ENCODE measurements at places on chromosomes 5 and 9.

- DNase-seq, result no peak
Observed at GRCh38 chr5:179346875-179347274, 1.6 kb upstream of the ADAMTS2 start.

GRCh38 chr9:116543731-116544400 lies 143.2 kb upstream of the TRIM32 start:
- peak; percentile 29 for DNase-seq

DNA sequence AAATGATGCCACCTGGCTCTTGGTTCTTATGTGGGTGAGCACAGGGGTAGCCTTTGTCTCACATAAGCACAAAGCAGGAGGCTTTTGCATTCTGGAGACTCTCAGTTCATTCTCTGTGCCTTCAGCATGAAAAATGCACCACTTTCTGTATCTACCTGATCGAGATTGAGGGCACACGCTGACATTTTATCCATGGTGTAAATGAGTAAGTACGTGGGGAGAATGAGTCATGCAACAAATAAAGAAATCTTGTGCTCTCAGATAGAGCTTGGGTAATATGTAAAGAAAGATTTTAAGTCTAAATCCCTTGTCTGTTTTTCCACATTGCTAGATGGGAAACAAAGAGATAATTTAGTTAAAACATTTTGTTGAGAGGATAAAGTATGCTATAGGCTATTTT lies 607.2 kb upstream of the WWC1 start:
- DNase-seq, result no peak

- DNase-seq, result no peak
Observed at GRCh38 chr5:124669956-124670721, 76.3 kb downstream of the ZNF608 start.

GRCh38 chr5:32834251-32834650 lies 123.1 kb downstream of the NPR3 start:
- no peak for DNase-seq

GRCh38 chr9:114965564-114965963 lies 35.2 kb upstream of the TNFSF8 start:
- DNase-seq, result no peak

DNA sequence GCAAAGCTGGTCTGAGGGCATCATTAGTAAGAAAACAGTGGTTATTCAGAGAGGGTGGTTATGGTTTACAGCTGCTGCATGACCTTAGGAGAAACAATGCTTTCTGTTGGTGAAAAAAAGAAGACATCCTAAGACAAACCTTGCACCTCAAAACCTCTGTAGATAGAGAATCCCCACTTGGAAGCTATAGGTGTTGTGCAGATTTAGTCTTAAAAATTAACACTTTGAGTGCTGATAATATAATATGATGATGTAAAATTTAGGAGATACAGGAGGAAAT lies 1.4 kb upstream of the PTTG1 start:
- DNase-seq, result no peak

GRCh38 chr9:112757282-112757883 lies 6.8 kb downstream of the SNX30 start:
- no peak for DNase-seq

DNA sequence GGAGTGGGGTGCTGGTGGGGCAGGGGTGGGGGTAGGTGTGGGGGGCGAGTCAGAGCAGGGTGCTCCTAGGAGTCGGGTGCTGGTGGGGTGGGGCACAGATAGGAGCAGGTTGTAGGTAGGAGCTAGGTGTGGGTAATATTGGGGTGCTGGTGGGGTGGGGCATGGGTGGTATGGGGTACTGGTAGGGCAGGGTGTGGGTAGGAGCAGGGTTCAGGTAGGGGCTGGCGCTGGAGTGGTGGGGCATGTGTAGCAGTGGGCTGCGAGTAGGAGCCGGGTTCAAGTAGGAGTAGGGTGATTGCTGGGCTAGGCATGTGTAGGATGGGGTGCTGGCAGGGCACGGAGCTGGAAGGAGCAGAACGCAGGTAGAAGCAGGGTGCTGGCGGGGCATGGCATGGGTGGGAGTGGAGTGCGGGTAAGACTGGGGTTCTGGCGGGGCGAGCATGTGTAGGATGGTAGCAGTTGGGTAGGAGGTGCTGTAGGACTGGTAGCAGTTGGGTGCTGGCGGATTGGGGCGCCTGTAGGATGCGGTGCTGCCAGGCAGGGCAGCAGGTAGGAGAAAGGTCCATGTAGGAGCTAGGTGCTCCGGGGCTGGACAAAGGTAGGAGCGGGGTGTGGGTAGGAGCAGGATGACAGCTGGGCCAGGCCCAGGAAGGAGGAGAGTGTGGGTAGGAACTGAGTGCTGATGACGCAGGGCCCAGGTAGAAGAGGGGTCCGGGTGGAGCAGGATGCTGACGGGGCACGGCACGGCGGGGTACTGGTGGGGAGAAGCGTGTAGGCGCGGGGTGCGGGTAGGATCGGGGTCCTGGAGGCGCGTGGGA lies 105.5 kb upstream of the SIMC1 start:
- no peak for DNase-seq

DNA sequence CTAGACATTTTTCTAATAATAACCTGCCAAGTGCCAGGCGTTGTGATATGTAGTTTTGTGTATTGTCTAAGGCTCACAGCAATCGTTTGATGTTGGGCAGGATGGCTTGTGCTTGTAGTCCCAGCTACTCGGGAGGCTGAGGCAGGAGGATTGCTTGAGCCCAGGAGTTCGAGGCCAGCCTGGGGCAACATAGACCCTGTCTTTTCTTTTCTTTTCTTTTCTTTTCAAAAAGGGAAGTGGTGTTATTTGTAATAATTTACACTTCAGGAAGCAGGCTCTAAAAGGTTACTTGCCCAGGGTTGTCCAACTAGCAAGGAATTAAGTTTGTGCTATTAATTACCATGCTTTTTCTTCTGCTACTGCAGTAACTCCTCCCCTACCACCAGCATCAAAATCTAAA lies 3.2 kb downstream of the ZNF131 start:
- DNase-seq, result no peak

DNA sequence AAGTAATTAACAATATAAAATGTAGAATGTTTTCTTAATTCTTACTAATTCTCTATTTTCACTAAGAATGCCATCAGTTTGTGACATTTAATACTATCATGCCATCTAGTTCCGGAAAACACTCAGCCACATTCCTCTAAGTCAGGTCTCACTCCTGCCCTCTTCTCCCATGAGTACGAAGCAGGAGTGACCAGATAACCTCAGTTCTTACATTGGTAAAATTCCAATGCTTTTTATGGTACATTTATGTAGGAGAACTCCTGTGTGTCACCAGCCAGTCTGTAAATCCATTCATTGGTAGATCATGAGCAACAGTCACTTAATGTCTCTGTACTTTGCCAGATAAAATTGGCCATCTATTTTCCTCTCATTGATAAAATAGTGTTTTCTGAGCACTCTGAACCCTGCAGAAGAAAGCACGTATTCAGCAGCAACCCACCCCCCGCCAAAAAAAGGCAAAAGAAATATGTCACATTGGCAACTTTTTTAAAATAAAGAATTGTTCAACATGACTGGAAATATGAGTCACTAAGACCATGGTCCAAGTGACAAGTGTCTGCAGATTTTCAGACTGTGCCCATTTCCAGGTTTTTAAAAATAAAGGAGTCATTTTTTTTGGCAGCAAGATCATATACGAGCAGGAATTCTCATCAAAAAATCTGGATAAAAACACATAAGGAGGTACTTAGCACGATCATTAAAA lies 11.8 kb downstream of the GLIS3 start:
- no peak for DNase-seq

DNA sequence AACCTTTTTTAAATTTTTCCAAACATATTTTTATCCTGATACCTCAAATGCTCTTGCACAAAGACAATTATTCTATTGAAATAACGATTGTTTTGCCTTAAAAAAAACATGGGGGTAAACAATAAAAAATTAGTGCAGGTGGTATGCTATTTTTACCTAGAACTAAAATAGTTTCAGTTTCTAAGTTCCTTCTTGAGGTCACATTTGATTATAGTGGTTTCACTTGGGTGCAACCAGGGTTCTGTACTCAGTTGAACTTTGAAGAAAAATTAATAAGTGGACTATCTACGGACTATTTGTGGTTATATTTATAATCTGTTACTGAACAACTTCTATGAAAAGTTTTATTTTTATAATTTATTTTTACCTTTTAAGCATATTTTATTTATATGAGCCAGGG lies 387.1 kb upstream of the IZUMO3 start:
- DNase-seq, result no peak

DNA sequence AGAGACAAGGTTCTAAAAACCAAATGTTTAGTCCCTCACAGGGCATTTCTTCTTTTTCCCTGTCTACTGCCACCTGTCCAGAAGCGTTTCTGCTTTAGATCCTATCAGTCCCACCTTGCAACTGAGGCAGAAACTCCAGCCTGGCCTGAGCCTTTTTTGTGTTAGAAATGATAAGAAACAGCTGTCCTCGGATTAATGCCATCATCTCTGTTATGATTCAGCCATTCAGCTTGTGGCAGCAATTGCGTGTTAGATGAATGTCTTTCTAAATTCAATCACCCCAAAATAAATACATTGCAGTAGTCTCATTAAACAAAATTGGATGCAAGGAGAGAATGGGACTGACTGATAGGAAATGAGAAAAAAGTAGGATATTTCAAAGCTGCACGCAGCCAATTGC lies 28.3 kb upstream of the FRMPD1 start:
- no peak for DNase-seq

DNA sequence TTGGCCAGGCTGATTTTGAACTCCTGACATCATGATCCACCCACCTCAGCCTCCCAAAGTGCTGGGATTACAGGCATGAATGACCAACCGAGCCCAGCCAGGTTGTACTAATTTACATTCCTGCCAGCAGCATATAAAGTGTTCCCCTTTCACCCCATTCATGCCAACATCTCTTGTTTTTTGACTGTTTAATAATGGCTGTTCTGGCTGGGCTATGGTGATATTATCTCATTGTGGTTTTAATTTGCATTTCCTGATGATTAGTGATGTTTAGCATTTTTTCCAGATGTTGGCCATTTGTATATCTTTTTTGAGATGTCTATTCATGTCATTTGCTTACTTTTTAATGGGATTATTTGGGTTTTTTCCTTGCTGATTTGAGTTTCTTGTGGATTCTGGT lies 87.3 kb downstream of the INVS start:
- no peak for DNase-seq

Measured in gastrocnemius medialis (tissue), 4 donors.